ENCODE measurements at places on chromosomes 4 and X.

DNA sequence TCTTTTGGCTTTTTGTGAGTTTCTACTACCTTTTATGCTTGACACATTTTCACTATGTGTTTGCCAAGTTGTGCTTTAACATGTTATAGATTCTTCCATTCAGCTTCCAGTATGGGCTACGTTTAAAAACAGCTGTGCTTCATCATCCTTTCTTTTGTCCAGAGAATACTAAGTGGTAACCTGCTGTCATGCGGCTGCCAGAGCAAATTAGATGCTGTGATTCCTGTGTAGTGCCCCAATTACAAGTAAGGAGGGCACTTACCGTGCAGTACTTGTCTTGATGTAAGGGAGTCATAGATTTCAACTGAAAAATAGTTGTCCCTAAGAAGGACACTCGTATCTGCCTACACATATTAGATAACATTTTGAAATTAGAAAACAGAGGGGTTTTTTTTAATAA is 531.8 kb upstream of the GALNTL6 start:
- no peak for DNase-seq

DNA sequence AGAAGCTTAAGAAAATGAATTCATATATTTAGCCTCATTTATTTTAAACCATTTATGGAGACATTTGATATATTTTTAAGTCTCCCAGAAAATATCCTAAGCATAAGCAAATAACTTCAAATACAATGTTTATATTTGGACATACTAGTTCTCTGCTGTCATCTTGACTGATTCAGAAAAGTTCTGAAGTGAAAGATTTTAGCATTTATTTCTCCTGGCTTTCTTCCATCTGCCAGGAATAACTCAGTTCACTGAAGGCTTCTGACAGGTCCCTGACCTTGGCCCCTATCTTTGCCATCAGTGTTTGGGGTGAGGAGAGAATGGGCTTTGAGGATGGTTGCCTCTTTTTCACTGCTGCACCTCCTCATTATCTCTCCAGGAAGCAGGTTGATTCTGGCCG is 115.7 kb downstream of the SLIT2 start:
- no peak for DNase-seq

- DNase-seq, result peak; percentile 10
These were observed 485 bp downstream of the AADAT start for GRCh38 chr4:170089274-170089667.

DNA sequence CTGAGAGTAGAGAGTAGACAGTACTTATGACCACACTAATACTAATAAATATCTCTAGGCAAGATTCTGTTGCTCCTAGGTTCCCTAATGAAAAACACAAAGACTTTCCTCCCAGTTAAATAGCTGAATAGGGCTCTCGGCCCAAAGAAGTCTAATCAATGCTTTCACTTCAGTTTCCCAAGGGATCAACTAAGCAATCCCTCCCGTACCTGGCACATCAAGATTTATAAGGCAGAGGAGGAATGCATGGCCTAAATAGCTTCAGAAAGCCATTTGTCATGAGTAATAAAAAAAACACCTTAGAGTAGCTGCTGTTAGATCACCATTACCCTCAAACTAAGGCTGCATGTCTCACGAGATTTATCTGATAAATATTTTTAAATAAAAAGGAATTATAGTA is 56.8 kb upstream of the EXOC1L start:
- DNase-seq, result no peak

DNA sequence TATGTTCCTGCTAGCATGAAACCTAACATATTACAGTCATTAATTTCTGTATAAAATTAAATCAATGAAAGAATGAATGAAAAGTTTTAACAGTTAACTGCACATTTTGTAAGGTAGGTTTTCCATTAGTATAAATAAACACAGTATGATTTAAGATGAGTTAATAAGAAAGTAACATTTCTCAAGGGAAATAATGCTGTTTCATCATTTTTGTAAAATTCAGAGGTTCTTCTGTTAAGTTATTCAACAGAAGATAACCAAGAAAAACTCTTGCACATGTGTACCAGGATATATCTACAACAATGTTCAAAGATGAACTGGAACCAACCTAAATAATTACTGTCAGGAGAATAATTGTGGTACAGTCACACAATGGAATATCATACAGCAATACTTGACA is 88.6 kb downstream of the NEK1 start:
- no peak for DNase-seq

All from right renal pelvis (tissue), 4 donors.